Activated CD4-positive, alpha-beta memory T cell treated with anti-CD3 and anti-CD28 coated beads, Interleukin-2, amount 10 ng/mL, durations not matched to agents 7 days and 5 days (primary cell): ENCODE measurements at places on chromosomes 13 and 19.

GRCh38 chr13:44337581-44337980, 36.0 kb upstream of the SERP2 start:
- no peak for DNase-seq

DNA sequence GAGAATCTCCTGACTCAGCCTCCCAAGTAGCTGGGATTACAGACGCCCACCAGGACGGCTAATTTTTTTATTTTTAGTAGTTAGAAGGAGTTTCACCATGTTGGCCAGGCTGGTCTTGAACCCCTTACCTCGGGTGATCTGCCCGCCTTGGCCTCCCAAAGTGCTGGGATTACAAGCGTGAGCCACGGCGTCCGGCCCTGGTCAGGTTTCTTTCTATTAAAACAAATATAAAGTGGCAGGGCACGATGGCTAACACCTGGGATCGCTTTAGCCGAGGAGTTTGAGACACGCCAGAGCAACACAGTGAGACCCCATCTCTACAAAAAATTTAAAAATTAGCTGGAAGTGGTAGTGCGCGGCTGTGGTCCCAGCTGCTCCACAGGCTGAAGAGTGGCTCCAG, 1.5 kb upstream of the MED25 start:
- no peak for DNase-seq

GRCh38 chr19:41998246-41999020, 4.4 kb upstream of the ATP1A3 start:
- DNase-seq: peak; percentile 48

DNA sequence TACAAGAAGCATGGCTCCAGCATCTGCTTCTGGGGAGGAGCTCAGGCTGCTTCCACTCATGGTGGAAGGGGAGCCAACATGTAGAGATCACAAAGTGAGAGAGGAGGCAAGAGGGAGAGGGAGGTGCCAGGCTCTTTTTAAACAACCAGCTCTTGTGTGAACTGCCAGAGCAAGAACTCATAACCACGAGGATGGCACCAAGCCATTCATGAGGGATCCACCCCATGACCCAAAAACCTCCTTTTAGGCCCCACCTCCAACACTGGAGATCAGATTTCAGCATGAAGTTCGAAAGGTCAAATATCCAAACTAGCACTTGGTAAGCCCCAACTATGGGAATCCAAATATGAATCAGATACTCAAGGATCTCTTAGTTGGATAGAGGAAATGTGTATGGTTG, 131.2 kb downstream of the RXFP2 start:
- no peak for DNase-seq

DNA sequence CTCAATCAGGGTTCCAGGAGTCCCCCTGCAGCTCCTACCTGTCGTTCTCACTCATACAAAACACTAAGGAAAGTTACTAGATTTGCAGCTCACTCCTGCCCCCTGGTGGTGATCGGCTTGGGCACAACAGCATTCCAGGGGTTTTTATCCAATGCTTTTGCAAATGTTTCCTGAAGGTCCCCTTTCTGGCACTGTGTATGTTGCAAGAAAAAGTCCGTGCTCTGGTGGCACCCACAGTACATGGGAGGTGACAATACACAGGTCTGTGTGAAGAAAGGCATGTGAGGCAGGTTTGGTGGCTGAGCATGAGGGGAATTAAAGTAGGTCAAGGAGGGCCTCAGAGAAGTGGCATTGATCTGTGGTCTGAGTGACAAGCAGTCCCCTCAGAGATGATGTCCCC, 8.6 kb upstream of the TYK2 start:
- peak; percentile 81 for DNase-seq
